Ureter (tissue), 1 donor: ENCODE measurements at places on chromosomes 12 and 14. TPM values are rescaled to one million over a fixed set of nuclear protein-coding genes. Genes with fewer than 3 reads are reported as not detected.

The PZP gene
- 0.34 TPM for total RNA-seq

The COCH gene
- total RNA-seq, result 7.3 TPM

The EIF2S3B gene
- total RNA-seq, result 0.81 TPM

The AQP2 gene
- total RNA-seq, result 0.70 TPM

The DNAJC22 gene
- 0.16 TPM for total RNA-seq

The SPTSSA gene
- total RNA-seq, result 26.8 TPM

The OR6C2 gene
- 1.2 TPM for total RNA-seq

The MARS1 gene
- total RNA-seq, result 327 TPM

The EXD2 gene
- 21.0 TPM for total RNA-seq

The CISTR gene
- not detected for total RNA-seq

The TEP1 gene
- 38.7 TPM for total RNA-seq

DNA sequence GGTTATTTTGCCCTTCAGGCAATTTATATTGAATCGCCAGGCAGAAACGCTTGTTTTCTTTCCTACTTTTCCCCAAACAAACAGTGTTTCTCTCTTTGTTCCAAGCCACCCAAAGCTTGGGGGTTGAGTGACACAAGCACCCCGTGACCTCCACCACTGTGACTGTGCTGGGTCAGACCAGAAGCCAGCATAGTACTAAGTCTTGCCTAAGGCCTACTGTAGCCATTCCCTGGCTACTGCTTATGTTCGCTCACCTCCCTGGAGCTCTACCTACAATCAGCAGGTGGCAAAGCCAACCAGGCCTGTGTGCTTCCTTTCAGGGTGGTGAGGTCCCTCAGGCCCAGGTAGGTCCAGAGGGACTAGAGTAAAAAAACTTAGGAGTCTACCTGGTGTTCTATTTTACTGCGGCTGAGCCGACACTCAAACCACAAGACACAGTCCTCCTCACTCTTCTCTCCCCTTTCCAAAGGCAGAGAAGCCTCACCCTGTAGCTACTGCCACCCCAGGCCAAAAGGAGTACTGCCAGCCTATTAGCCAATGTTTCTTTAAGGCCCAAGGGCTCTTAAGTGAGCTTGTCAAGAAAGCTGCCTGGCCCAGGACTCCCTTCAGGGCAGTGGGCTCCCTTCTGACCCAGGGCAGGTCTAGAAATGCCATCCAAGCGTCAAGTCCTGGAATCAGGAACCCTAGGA is 411.8 kb upstream of the MIS18BP1 start:
- DNase-seq, result no peak

DNA sequence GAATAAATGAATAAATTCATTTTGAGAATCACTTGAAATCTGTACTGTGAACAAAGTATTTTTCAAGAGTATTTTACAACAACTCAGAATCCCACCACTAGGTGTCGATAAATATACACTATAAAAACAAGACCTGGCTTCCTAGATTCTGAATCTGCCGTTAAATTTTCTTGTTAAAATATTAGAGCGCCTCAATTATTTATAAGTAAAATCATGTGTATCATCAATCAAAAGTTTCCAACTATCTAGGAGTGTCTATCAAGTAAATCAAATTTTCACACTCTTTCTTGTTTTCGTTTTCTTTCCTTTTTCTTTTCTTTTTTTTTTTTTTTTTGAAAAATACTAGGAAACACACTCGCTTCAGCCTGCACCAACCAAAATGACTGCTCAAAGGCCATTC is 179.2 kb upstream of the DCN start:
- DNase-seq, result no peak

DNA sequence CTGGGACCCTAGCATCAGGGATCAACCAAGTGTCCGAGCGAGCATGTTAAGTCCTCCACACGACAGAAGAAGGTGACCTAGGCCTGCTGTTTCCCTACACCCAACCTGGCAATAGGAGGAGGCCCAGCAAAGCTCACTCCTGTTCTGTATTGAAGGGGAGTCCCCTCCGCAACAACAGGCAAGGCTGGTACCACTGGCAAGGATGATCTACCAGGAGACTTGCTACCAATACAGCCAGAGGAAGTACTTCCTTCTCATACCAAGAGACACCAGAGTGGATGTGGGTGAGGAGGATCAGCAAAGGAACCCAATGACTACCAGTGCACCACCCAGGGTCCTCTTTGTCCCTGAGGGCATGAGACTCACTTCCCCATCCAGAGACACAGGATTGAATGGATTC is 4.9 kb downstream of the KLRC1 start:
- no peak for DNase-seq

- no peak for DNase-seq
These were observed 129.3 kb upstream of the AMIGO2 start for GRCh38 chr12:47209014-47209413.

DNA sequence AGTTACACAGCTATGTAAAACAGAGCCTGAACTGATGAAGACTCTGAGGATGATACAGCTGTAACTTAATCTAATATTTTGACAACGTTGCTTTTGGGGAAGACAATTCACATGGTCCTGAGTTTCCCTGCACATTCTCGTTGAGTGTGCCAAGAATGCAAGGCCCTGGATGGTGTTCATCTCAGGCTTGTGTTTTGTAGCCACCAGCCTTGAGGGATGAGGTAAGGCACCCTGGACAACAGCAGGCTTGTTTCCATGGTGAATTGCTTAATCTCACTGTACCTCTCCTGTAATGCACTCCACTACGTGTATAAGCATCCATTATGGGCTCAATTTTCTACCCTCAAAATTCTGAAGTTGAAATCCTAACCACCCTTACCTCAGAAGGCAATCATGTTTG is 2.1 kb downstream of the CATSPERB start:
- no peak for DNase-seq

GRCh38 chr14:43249116-43249515 is 1258.0 kb downstream of the FSCB start:
- DNase-seq, result no peak

- peak; percentile 61 for DNase-seq
These were observed 55.8 kb upstream of the VRK1 start for GRCh38 chr14:96741151-96741977.

- no peak for DNase-seq
These were observed 11.4 kb downstream of the MANSC1 start for GRCh38 chr12:12338527-12339168.

DNA sequence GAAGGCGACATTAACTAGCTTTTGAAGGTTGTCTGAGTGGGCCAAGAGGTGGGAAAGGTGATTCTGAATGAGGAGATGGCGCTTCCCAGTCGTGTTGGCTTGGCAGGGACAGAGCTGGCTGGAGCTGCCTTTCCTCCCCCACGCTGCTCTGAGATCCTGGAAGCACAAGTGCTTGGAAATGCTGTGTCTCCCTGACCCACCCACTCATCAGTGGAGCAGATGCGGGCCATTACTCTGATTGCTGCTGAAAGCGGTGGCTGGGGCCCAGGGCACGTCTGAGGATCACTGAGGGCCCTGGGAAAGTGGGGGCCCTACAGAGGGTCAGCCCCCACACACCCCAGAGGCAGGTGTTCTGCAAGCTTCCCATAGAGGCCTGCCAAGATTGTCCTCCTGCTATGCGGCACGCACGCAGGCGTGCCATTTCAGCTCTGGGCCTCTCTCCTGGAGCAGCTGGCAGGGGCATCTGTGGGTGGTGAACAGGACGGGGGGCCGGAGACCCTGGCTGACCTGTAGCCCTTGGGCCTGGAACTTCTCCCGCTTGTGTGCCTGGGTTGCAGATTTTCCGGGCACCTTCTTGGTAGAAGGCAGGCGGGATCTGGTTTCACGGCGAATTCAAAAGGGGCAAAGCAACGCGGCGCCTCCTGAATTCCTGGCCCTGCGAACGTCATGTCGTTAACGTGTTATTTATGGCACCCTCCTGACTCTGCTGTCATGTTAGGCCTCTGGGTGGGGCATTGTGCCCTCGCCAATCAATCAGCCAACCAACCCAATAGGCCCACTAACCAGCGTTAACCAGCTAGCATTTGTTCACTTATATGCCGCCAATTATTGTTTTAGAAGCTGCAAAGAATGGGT is 133.8 kb upstream of the TBX3 start:
- no peak for DNase-seq

- no peak for DNase-seq
These were observed 42.1 kb downstream of the IGF1 start for GRCh38 chr12:102438047-102438826.

- DNase-seq, result no peak
These were observed 88.0 kb downstream of the PCNX1 start for GRCh38 chr14:70995211-70995610.

GRCh38 chr12:24678436-24678835 is 270.5 kb downstream of the BCAT1 start:
- DNase-seq, result no peak

DNA sequence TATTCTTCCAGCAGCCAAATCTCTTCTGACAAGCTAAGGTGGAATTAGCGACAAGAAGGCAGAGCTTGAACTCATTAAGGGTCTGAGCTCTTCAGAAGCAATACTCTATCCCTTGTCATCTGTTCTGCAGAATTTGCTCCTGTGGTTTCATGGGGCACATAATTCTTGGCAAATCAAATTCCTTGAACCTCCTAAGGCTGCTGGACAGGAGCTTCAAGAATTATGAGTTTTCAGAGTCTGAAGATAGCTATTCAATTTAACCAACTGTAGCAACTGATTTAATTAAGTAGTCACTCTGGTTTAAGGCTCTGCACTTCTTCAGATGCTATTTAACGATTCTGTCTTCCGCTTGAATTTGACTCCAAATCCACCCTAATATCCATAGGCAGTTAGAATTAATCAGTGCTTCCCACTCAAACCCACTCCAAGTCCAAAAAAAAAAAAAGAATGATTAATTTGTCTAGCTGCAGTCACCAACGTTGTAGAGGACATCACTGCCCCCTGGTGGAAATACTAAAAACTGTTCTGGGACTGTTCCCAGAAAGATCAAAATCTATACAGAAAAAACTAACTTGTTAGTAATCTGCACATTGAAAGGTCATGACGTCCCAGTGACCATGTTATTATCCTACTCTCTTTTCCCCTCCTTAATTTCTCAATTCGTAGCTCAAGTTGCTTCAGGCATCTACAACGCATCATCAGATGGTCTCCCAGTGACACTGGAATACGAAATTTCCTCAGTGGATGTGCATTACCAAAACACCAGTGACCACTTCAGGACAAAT is 169.9 kb downstream of the KIF21A start:
- DNase-seq, result no peak

- no peak for DNase-seq
These were observed 5.5 kb upstream of the NXPH4 start for GRCh38 chr12:57210926-57211692.

- no peak for DNase-seq
These were observed 24.8 kb upstream of the TEAD4 start for GRCh38 chr12:2934371-2934770.

DNA sequence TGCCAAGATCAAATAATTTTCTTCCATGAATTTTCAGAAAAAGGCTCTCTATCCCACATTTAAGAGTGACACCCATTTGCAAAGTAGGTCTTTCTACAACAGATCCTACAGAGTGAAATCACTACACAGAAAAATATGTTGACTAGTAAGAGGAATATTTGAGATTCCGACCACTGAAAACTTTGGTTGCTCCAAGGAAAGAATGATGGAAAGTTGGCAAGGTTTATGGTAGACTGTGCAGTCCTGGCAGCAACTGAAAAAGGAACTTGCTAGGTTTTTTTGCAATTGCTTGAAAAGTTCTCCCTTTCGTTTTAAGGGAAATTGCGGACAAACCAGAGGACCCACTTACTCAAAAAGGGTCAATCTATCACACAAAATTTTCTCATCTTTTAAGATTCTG is 83.1 kb upstream of the TSPAN8 start:
- no peak for DNase-seq

GRCh38 chr12:97748298-97748697 is 285.7 kb downstream of the RMST start:
- no peak for DNase-seq

DNA sequence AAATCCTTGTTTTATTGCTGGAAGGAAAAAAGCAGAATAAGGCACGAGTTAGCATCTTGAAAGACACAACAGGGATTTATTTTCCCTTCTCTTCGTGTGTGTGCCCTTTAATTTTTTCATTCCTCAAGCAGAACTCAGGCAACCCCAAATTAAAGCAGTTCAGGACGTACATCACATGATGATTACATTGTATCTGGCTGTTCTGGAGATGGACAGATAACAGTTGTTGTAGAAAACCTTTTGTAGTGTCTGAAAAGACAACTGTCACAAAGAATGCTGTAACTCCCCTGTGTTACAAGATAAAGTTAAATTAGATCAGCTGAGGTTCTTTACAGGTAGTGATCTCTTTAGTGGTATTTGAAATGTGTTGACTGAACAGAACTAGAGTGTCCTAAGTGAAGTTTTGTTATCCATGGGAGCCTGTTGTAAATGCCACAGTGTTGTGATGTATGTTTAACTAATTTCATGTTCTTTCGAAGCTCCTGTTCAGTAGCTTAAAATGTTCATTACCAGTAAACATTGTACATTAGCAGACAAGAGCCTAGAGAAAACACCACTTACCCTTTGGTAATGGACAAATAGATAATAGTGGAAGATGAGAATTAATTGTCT is 58.5 kb downstream of the TMTC2 start:
- DNase-seq, result no peak

DNA sequence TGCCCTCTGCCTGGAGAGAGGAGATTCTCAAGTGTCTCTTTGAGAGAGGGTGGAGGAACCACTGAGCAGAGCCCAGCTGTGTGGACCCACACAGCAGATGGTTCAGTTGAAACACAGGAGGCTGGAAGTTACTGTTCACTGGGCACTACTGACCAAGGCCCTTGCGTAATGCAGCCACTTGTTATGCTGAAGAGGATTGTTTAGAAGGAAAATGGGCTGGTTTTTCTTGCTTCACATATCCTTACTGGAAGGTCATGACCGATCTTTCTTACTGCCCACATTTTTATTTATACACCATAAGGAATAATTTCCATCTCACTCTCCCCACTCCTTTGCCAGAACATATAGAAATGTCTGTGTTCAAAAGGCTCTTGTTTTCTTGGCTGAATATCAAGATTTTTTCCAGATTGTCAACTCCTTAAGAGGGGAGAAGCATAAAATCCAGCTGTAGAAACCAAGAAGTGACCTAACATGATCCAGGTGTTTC is 375.1 kb upstream of the DDHD1 start:
- DNase-seq, result no peak

GRCh38 chr12:28367993-28368392 is 177.7 kb downstream of the CCDC91 start:
- no peak for DNase-seq

DNA sequence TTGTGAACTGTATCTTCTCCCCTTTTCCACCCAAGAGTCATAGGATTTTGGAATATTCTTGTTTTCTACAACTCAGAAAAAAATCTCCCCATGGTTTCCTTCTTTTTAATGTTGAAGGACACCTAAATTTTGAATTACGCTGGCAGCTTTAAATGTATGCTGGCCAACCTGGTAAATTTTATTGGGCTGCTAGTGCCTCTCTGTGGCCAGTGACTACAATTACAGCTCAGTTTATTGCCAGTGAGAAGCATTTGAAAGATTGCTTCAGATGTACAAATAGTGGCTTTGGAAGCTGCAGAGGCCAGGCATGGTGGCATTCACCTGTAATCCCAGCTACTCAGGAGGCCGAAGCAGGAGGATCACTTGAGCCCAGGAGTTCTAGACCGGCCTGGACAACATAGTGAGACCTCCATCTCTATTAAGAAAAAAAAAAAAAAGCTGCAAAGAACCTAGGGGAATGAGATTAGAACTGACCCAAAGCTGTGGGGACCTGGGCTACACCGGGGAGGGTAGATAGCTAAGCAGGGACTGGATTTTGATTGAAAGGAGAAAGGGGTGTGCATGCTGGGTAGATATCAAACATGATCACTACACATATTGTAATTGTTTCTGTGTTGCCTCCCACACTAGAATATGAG is 7.6 kb upstream of the RAB21 start:
- DNase-seq, result peak; percentile 55
